Stimulated activated CD8-positive, alpha-beta memory T cell treated with anti-CD3 and anti-CD28 coated beads, Interleukin-4, amount 100 ng/mL, for 48 hours (primary cell): ENCODE measurements at places on chromosomes 13 and 19.

- no peak for DNase-seq
These were observed 17.7 kb upstream of the SEMA6B start for GRCh38 chr19:4577020-4577782.

GRCh38 chr19:44623080-44623479 lies 9.7 kb downstream of the IGSF23 start:
- DNase-seq = no peak

DNA sequence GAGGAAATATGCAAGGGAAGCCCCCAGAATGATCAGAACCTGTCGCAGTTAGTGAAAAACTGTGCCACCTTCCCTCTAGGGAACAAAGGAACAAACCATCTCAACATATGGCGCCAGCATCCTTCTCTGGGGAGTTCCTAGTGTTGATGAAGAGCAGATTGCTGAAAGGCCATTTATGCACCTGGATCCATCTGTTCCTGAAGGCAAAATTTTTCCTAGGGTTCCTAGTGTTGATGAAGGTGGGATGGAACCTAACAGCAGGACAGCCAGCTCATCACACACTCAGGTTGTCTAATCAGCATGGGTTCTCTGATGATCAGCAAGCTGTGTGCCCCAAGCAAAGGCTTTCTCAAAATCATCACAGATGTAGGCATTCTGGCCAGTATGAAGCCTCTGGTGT lies 32.6 kb downstream of the ZNF473 start:
- DNase-seq = no peak

GRCh38 chr13:74101436-74101835 lies 32.8 kb downstream of the KLF12 start:
- DNase-seq = no peak

- DNase-seq = no peak
These were observed 16.8 kb downstream of the ZNF83 start for GRCh38 chr19:52621376-52621775.

DNA sequence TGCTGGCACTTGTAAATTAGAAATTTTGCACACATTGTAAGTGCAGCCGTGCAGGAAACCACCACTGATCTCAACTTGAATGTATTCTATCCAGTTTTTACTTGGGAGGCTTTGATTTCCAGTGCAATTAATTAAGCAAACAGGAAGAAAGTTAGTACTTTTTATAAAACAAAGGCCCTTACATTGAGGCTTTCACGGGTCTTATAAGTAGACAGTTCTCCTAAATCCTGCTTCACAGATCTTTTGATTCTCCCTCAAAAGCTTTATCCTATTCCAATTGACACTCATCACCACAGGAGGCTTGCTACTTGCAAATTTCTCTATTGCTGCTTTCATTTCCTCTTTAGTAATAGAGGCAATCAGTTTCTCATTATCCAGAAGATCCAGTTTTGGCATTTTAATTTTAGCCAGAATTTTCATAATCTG lies 90.1 kb downstream of the ERCC5 start:
- DNase-seq = no peak

DNA sequence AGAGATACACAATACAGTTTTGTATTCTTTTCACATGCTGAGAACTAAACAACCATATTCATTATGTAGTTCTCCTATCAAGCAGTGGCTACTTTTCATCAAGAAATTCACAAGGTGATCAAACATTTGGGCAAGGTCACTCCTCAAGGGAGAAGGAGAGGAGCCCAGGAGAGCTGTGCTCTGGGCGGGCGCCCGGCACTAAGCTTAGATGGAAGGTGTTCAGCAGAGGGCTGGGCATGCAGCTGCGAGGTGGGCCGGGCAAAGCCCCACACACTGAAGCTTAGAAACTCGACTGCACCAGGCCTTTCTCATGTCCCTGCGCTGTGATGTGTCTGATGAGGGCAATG lies 30.4 kb upstream of the SPACA7 start:
- DNase-seq = no peak

GRCh38 chr19:18300930-18301717 lies 19.7 kb upstream of the JUND start:
- no peak for DNase-seq

DNA sequence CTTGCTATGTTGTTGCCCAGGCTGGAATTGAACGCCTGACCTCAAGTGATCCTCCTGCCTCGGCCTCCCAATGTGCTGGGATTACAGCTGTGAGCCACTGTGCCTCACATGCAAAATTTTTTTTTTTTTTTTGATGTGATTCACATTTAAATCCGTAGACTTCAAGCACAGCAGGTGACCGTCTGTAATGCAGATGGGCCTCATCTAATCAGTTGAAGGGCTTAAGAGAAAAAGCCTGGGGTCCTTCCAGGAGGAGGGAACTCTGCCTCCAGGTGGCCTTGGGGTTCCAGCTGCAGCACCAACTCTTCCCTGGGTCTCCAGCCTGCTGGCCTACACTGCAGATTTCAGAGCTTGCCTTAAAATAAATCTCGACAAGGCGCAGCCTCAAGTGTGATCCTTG lies 43.6 kb downstream of the GADD45B start:
- no peak for DNase-seq

DNA sequence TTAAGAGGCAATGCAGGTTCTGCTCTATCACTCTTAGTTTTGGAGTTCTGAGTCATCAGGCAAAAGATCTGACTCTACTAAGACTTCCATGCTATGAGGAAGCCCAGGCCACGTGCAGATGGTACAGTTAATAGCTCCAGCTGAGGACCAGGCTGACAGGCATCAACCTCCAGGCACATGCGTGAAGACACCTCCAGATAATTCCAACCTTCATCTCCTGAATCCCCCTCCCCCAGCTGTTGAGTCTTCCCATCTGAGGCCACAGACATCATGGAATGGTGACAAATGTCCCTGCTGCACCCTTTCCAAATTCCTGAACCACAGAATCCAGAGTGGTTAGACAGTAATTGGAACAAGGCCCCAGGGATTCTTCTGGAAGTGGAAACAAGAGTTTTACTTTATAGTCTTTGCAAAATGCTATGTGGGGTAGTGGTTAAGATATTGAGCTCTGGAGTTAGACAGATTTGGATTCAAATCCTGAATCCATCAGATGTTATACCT lies 183.8 kb downstream of the KLF5 start:
- no peak for DNase-seq

GRCh38 chr13:71218960-71219359 lies 648.0 kb downstream of the DACH1 start:
- DNase-seq = no peak
